Astrocyte of the spinal cord (primary cell): ENCODE measurements at places on chromosomes 12 and 14.

- DNase-seq = no peak
These were observed 68.5 kb downstream of the RIN3 start for GRCh38 chr14:92581966-92582566.

GRCh38 chr12:13311551-13311950 is 115.0 kb downstream of the EMP1 start:
- DNase-seq = no peak

- peak; percentile 75 for DNase-seq
These were observed 5.0 kb downstream of the CELA1 start for GRCh38 chr12:51341251-51342007.

GRCh38 chr12:88600272-88600671 is 20.0 kb upstream of the KITLG start:
- DNase-seq = peak; percentile 80

- no peak for DNase-seq
These were observed 59.5 kb upstream of the DYRK2 start for GRCh38 chr12:67589078-67589477.

DNA sequence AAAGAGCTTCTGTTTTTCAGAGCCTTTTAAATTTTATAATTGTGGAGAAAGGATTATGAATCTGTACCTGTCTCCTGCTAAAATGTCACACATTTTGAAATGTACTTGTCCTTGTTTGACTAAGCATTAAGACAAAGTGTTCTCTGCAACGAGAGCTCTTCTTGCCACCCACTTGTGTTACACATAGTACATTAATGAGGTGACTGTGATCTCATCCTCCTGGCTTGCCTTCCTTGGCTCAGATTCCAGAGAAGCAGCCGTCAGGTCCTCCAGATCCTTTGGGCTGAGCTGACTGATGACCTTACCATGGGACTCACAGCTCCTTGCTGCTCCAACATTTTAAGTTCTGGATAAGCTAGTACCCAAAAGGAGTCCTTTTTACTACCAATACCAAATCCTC is 81.4 kb downstream of the BBS10 start:
- peak; percentile 83 for DNase-seq

DNA sequence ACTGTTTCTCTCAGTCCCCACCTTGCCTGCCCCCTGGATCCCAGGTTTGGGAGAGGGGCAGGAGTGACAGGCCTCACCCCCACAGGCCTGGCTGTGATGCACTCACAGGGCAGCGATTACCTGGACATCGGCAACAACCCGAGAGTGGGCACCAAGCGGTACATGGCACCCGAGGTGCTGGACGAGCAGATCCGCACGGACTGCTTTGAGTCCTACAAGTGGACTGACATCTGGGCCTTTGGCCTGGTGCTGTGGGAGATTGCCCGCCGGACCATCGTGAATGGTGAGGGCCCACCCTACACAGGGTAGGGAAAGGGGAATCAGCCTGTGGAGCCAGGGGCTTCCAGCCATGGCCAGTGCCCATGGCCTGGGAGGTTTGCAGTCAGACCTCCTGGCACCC is 8.6 kb downstream of the ACVRL1 start:
- DNase-seq = no peak

DNA sequence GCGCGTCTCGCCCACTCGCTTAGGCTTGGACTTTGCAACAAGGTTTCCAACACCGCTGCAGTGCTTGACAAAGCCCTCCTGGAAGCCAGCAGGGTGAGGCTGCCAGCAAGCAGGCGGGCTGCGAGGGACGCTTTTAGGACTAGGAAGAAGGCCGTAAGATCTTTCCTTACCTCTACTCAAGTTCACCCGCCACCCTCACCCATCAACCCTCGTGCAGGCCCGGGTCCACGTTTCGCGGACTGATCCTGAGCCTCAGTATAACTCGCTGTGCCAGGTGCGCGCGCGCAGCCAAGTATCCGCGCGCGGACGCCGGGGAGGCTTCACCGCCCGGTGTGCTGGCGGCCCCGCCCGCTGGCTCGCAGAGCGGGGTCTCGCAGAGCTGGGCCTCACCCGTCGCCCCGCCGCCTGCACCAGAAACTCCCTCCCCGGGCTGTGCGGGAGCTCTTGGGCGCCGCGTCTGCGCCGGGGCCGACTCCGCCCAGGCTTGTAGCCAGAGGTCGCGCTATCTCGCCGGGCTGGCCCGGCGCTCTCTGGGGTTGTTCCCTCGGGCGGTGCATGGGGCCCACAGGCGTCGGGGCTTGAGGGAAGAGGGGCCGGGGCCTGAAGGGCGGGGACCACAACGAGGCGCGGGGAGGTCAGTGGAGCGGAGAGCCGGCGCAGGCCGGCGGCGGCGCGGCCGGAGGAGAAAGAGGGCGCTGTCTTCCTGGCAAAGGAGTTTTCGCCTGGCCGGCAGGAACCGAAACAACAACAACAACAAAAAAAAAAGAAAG is 7.6 kb upstream of the SIX1 start:
- DNase-seq = peak; percentile 78
